GM12865 (cell line): ENCODE measurements at places on chromosomes 11 and 22.

GRCh38 chr11:47345890-47346563 is 6.5 kb downstream of the MYBPC3 start:
- DNase-seq: no peak

DNA sequence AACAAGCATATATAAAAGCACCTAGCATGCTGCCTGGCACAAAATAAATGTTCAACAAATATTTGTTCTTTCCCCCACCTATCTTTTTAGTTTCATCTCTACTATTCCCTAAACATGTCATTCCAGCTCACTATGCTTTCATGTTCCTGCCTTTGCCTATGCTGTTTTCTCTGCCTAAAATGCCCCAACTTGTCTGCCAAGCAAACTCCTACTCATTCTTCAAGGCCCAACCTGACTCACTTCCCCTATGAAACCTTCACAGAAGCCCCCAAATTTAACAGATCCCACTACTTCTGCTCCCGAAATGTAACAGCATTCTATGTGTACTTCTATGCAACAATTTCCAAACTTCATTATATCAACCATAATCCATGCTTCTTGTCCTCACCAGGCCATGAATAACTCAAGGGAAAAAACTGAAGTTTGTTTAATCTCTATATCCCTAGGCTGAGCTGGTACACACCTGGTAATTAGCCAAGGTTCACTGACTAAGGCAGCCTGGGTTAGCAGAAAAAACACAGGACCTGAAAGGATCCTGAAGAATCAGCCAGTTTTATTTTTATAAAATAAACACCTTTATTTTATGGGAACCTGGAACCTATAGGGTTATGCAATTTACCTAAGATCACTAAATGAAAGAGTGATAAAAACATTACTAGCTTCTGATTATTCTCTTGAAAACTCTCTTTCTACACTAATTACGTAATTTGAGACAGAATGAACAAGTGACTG is 72.2 kb downstream of the PAK1 start:
- DNase-seq: no peak

DNA sequence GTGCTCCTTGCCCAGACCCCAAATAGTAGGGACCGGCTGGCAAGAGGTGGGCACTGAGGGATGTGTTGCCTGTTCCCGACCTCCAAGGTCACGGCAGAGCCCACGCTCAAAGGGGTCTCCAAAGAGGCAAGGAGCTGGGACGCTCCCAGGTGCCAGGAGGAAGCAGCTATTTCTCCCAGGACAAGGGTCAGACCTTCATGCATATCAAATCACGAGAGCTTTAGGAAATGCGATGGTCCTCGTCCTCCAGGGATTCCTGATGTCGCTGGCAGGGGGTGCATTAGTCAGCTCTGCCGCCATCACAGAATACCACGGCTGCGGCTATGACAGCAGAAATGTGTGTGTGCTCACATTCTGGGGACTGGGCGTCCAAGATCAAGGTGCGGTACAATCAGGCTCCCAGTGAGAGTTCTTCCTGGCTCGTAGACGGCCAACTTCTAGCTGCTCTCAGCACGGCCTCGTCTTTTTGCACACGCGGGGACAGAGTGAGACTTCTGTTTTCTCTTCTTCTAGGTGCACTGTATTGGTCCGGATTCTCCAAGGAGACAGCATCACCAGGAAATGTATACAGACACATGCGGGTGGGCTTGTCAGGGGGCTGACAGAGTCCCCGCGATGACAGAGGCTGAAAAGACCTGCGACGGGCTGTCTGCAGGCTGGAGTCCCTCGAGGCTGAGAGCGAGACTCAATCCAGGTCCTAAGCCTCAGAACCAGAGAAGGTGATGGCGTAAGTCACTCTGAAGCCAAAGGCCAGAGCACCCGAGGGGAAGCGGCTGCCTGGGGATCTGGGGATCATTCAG is 81.6 kb downstream of the SHANK2 start:
- no peak for DNase-seq

GRCh38 chr22:46071451-46072109 is 78.7 kb upstream of the PPARA start:
- DNase-seq: peak; percentile 83

- no peak for DNase-seq
Observed at GRCh38 chr22:24495365-24495675, 188 bp downstream of the UPB1 start.

DNA sequence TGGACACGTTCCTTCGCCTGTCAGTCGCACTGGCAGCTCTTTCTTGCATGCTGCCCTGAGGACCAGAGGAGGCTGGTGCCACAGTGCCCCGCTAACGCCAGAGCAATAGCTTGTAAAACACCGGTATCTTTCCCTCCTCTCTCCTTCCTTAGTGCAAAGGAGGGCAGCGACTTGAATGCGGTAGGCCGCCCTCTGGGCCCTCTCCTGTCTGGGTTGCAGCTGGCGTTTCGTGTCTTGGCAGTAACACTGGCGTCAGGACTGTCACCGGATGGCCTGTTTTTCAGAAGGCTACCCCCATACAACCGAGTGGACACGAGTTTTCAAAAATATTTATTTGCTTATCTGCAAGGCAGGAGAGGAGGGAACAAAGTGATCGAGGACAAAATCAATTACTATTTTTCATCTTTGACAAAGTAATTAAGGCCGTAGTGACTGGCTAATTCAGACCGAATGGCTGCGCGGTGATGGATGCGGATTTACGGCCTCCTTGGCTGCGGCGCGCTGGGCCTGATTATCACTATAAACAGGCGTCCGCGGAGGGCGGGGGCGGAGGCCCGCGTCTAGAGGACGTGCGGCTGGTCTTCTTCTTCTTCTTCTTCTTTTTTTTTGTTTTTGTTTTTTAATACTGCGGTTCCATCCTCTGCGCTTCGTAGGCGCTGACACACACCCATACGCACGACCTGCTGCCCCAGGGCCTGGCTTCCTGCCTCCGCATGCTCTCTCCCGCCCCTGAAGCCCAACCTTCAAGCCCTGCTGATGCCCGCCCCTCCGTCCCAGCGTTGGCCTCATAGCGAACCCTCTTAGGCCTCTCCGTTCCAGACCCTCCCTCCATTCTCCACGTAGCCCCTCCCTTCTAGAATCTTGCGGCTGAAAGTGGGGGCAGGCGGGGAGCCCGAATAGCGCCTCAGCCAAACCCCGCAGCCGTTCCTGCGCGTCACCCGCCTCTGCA is 2.9 kb upstream of the SLC6A5 start:
- no peak for DNase-seq

DNA sequence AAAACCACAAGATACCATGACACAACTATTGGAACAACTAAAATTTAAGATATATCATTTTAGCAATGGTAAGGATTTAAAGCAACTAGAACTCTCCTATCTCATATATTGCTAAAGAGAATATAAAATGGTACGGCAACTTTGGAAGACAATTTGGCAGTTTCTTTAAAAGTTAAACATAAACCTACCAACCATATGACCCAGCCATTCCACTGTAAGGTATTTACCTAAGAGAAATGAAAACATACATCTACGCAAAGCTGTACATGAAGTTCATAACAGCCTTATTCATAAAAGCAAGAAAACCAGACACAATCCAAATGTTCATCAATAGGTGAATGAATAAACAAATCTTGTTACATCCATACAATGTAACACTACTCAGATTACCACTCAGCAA is 31.3 kb downstream of the SIK3 start:
- DNase-seq: no peak

DNA sequence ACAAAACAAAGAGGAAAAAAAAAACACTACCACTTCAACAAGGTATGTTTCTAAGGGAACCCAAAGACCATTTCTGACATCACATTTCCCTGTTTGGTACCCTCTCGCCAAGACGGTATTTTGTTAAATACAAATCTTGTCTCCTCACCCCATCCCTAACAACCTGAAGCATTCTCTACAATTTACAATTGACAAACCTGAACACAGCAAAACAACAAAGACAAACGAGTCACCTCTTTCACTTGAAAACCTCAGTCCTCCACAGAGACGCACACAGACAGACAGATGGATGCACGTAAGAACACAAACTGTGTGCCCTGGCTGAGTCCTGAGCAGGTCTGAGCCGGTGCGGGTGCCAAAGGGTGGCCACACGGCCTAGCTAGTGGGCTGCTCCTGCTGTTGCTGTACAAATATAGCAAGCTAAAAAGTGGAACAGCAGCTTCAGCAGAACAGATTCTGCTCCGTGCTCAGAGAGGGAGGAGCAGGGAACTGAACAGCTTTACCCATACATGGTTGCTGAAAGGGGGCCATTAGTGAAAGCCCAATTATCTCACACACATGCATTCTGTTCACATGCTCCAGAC is 28.5 kb downstream of the CELF1 start:
- no peak for DNase-seq

DNA sequence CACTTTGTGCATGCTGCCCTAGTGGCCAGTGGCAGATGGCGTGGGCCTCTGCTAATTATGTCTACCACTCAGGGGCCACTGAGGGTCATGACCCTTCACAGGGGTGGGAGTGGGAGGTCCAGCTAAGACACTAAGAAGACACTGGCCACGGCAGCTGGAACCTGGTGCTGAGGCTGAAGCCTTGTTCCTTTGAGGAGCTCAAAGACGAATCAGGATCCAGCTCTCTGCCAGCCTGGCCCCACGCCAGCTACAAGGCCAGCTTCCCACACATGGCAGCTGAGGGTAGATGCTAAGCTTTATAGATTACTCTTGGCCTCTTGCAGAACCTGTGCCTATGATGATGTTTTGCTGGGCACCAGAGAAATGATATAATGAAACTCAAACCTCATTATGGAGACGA is 226.3 kb downstream of the DSCAML1 start:
- DNase-seq: no peak

DNA sequence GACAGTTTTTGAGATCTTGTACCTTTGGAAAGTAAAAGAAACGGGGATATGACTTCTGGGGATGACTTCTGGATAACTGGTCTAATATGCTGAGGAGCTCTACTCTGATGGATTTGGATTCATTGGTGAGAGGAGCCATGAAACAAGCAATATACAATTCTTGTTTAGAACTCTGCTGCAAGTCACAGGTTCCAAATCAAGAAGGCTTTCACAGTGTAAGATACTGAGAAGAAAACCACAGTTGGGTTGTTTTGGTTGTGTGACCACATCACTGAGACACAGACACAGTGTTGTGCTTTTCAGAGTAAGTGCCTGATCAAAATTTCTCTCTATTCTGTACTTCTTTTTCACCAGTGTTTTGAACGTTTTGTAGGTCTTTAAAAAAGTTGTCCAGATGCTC is 13.1 kb upstream of the UCP2 start:
- peak; percentile 69 for DNase-seq

DNA sequence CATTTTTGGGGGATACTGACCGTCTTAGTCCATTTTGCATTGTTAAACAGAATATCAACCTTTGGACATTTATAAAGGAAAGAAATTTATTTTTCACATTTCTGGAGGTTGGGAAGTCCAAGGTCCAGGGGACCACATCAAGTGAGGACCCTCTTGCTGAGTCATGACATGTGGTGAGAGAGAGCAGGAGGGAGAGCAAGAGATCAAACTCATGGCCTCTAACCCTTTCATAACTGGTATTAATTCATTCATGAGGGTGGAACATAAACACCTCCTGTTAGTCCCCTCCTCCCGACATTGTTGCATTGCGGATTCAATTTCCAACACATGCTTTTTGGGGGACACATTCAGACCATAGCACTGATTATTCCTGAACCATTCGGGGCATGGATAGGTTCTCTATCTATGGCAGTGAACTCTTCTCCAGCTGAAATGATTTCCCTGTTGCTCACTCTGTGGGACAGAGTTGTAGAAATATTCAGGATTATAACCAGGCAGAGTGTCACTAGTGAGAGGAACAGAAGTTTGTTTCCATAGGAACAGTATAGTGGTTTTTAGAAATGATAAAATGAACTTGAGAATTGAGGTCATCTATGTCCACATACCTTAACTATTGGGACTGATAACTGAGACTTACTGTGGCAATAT is 88.2 kb upstream of the OR9Q1 start:
- DNase-seq: no peak

DNA sequence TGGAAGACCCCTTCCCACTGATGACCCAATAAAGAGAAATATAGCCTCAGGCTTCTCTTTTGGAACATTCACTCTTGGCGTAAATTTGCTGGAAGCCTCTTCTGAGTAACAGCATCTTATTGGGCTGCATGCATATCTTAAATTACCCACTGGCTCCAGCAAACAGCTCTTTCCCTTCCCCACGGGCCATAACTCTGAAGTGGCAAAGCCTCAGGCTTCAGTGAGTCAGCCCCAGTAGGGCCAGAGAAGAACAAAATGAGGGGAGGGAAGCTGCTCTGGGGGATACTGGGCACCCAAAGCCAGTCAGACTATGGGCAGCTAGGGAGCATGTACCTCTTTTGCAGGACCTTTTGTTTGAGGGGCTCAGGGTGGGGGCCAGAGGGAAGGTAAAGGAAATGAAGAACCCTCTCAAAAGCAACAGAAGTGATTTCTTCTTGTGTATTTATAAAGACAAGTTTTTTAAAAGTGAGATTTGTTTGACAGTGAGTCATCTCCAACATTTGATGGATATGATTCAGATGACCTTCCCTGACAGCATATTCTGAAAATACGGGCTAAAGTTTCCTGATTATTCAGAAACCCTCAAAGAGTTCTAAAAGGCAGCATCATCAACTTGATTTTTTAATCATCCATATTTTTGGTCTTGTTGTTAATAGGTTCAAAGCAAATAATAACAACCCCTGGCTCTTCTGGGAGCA is 203.4 kb downstream of the KIF18A start:
- DNase-seq: no peak

DNA sequence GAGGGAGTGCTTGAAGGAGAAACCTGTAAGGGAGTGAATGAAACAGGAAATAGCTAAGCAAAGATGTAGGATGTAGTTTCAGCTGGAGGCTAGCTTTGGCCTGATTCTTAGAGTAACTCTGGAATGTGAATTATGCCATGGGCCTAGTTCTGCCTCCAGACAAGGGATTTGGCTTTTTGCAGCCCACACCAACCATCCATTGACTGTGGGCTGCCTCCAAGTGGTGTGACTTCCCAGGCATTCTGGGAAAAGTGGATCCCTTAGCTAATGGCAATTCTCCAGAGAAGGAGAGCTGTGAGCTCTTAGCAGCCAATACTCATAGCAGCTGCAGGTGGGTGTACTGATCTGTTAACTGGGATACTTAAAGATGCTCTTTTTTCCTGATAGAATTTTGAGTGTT is 2.0 kb upstream of the OR9I1 start:
- DNase-seq: no peak

- no peak for DNase-seq
Observed at GRCh38 chr11:84853841-84854497, 773.2 kb downstream of the DLG2 start.

GRCh38 chr11:28932940-28933339 is 824.8 kb downstream of the METTL15 start:
- DNase-seq: no peak

GRCh38 chr22:32758866-32759385 is 42.6 kb upstream of the TIMP3 start:
- no peak for DNase-seq

GRCh38 chr22:24875862-24876506 is 70.0 kb downstream of the SGSM1 start:
- DNase-seq: peak; percentile 12
